Omental fat pad (tissue), 4 donors: ENCODE measurements at places on chromosomes 6 and 20.

- DNase-seq: no peak
These were observed 279.1 kb downstream of the UTRN start for GRCh38 chr6:144564202-144564601.

DNA sequence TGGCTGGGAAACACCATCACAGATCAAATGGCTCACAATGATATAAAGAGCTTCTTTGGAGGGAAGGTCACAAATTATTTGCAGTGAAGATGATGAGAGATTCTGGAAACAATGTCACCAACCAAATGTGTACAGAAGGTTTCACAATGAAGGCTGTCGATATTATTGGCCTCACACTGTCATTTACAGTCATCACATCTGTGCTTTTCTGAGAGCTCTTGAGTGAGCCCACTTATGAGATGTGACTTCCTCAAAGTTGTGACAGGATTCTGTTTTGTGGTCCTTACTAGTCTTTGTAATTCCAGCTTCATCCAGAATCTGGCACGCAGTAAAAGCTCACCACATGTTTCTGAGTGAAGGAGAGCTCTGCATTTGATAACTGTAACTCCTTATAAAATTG is 133.6 kb downstream of the LMBRD1 start:
- no peak for DNase-seq

- DNase-seq: no peak
These were observed 6.9 kb upstream of the CTNNBL1 start for GRCh38 chr20:37686762-37687477.

DNA sequence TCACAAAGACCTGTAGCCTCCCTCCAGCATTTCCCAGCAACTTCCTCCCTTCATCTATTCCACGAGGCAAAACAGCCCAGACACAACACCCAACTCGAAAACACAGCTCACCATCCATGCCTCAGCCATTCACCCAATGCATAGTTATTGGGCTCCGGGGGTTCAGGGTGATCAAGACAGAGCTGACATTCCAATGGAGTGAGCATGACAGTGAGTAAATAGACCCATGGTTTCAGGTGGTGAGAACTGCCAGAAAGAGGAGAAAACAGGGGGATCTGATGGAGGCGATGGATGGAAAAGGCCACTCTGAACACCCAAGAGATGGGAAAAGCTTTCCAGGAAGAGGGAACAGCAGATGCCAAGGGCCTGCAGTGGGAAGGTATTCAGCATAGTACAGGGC is 5.9 kb downstream of the CASS4 start:
- DNase-seq: no peak

DNA sequence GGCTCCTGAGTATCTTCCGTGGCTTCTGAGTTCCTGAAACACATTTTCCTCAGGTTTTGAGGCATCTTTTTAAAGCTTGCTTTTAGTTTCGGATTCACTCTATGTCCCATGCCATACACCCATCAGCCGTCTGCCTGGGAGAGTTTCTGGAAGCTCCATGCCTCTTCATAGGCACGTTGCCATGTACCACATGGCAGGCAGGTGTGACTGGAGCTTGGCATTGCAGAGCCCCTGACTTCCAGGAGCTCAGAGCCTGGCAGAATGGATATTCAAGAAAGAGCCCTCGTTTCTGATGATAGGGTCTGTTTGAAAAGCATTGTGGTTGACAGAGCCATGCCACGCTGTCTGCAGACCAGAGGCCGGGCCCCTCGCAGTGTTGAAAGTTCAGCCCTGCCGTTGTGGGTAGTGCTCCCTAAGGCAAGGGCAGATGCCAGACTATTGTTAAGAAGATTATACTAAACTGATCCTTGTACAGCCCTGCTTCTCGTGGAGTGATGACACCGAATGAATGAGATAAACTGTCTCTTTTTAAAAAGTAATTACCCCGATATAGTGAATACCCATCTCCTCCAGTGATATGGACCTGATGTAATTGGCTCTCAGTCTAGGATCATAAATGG is 100.0 kb downstream of the RPP40 start:
- no peak for DNase-seq

DNA sequence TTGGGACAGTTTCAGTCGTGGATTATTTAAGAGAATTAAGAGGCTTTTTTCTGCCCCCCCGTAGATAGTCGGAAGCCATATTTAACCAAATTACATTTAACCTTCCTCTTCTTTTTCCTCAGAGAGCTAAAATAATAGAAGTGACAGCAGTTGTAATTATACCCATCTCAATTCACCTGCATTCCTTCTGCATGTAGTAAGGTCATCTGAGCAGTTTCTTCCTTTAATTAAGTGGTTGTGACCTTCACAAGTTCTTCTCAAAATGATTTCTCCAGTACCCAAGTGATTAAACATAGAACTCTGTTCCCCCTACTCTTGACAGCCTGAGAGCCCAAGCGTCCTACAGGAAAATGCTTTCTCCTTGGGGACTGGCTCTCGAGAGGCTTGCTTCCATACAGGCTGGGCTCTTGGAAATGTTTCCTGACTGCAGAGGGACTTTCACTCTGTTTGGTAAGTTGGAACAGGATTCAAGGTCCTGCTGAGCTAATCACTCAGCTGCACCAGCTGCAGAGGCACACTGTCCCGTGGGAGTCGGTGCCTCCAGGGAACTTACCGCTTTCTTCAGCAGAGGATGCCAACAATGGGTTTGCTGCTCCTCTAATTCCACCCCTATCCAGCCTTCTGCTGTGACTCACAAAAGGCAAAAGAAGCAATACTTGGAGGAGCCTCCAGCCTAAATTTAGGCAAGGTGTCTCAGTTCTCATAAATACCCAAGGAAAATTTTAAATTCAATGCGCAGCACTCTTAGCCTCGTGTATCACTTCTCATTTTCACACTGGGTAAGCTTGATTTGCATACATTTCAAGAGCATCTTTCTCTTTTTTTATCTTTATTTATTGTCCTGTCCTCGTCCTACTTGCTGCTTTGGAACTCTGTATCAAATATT is 414.9 kb downstream of the KIF16B start:
- DNase-seq: no peak

DNA sequence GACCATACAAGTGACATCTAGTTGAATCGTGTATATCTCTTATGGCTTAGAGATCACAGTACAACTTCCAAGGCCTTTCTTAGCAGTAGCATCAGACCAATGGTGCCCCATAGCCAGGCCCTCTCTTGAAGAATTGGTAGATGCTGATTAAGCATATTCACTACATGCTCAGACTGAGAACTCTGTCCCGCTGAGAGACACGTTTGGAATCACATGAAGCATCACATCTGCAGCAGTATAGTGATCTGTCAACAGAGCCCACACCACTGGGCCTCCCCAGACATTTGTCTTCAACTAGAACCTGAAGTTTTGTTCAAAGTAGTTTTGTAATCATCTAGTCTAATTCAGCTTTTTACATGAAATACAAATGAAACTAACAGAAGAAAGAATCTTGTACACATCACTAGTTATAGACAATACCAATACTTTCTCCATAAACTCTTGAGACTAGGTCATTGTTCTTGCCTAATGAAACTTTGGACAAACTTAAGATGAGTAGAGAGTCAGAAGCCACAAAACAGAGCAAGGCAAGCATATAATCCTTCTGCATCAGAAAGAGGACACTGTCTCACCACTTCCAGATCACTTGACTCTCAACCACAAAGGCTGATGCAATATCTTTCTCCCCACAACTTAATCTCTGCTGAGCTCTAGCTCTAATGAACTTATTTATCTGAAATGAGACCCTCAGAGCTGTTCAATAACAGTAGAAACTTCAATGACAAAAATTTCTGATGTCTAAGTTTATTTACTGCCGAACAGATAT is 182.7 kb downstream of the TBX18 start:
- DNase-seq: no peak

DNA sequence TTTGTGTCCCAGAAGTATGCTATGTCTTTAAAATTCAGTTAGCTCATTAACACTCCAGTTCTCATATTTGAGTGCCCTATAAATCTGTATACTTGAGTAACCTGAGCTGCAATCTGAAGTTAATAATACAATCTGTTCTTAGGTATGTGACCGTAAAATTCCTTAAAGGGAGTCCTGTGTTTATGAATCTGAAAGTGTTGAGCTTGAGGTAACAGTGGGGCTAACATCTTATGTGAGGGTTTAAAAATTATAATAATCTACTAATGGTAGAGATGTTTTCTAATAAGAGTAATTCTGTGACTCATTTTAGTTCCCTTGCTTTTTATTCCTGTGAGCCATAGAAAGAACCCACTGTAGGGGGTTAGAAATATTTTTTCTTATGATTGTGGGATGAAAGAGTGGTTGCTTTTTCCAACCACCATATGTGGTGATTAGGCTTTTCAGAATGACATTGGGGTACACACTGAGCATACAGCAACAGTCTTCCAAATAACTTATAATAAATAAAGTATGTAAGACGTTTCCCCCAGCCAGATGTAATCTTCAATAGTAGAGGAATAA is 121.2 kb downstream of the BCKDHB start:
- DNase-seq: no peak

- no peak for DNase-seq
These were observed 6.4 kb downstream of the PTK6 start for GRCh38 chr20:63530788-63531160.

DNA sequence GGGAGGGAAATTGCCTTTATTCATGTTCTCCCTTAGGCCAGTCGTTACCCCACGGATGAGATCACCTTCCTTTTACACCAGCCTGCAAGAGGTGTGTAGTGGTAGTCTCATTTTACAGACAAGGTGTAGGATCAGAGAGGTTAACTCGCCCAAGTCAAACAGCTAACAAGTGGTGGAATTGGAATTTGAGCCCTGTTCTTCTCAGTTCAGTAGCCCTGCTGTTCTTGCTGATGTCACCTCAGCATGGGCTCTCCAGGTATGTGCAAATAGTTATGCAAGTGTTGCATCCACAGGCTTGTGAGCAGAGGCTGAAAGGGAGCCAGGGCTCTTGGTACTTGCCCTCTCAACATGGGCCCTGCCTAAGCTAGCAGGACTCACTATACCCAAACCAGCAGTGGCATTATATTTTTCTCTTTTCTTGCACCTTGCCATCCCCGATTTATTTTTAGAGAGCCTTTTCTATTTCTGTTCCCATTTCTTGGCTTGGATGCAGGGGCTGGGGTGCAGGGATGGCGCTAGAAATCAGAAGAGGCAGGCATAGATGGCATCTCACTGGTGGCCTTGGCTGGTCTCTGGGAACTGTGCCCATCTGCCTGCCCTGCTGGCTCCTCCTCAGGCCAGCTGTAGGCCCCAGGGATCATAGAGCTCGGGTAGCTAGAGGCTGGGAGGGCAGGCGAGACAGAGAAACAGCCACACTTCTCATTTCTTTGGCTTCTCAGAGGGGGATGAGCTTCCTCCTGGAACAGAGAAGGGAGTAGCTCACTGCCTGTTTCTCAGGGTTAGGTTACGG is 18.2 kb downstream of the PPARD start:
- DNase-seq: no peak

- no peak for DNase-seq
These were observed 13.4 kb upstream of the NANP start for GRCh38 chr20:25637247-25637646.

- DNase-seq: no peak
These were observed 413.5 kb downstream of the CDC5L start for GRCh38 chr6:44800784-44801592.

DNA sequence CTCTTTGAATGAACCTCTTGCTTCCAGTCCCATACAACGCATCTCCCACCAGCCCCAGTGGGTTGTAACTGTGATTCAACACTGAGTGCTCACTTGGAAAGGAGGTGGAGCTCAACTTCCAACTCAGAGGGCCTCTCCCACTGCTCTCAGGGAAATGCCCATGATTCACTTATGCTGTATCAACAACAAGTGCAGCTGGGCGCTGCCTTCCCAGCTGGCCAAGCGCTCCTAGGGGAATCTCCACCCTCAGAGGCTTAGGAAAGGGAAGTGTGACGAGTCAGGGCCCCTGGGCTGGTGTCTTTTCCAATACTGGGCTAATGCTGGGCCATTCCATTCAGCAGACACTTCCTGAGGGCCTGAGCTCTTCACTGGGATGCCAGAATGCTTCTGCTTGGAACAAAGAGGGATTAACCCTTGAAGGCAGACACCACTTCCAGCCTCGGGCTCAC is 8.1 kb upstream of the OCSTAMP start:
- no peak for DNase-seq

DNA sequence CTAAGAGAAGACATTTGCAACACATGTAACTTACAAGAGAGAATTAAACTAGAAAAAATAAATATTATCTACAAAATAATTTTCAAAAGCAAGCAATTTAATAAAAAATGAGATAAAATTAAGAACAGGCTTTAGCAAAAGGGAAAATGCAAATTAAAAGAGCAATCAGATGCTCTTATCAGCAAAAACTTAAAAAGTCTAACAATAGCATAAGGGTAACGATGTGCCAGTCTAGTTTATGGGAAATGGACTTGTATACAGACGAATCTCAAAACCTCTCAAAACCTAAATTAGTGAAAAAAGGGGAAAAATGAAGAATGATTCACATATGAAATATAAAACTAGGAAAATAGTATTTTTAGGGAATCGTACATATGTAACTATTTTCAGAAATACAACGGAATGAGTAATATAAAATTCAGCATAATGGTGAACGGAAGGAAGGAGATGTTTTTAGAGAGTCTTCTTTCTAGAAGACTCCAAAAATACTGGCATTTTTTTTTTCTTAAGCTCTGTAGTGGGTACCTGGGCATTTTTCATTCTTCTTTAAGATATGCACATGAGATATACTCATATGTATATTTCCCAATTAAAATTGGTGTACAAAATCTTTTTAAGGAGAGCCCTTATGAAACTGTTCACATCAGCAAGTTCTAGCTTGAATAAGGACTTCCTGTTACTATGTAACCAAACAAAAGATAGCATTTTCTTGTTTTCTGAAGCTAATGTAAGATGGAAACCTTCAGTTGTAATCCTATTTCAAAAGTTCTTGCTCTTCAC is 927 bp upstream of the MANEA start:
- no peak for DNase-seq

DNA sequence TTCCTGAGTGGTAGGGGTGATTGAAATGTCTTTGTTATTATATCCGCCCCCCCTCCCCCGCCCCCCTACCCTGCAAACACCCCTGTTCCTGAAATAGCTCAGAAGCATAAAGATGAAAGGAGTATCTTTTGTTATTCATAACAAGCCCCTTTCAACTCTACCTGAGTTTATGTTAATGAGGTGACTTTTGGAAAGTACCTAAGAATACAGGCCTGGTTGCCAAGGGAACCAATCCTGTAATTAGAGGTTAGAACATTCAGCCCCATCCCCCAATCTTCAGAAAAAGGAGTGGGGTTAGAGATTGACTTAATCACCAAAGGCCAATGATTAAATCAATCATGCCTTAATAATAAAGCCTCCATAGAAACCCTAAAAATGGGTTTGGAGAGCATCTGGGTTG is 979.2 kb upstream of the GJE1 start:
- no peak for DNase-seq

DNA sequence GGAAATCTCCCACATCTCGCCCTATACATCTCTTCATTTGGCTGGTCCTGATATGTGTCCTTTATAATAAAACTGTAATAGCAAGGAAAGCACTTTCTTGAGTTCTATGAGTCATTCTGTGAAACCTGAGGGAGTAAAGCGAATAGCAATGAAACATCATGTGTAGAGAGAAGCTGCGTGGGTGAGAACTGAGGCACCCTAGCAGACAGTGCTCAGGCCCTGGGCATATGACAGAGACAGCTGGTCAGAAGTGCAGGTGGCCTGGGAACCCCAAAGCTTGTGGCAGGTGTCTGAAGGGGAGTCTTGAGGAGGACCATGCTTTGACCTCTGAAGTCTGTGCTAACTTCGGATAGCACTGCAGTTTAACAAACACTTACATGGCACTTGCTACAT is 1.3 kb upstream of the BLOC1S5 start:
- no peak for DNase-seq
